ENCODE measurements at places on chromosomes 16 and 17.

- no peak for DNase-seq
These were observed 9.0 kb downstream of the CBFA2T3 start for GRCh38 chr16:88967830-88968588.

GRCh38 chr17:66437476-66438026, 135.1 kb downstream of the PRKCA start:
- DNase-seq: no peak

- DNase-seq: peak; percentile 44
These were observed 186.8 kb upstream of the IRX3 start for GRCh38 chr16:54473226-54473993.

DNA sequence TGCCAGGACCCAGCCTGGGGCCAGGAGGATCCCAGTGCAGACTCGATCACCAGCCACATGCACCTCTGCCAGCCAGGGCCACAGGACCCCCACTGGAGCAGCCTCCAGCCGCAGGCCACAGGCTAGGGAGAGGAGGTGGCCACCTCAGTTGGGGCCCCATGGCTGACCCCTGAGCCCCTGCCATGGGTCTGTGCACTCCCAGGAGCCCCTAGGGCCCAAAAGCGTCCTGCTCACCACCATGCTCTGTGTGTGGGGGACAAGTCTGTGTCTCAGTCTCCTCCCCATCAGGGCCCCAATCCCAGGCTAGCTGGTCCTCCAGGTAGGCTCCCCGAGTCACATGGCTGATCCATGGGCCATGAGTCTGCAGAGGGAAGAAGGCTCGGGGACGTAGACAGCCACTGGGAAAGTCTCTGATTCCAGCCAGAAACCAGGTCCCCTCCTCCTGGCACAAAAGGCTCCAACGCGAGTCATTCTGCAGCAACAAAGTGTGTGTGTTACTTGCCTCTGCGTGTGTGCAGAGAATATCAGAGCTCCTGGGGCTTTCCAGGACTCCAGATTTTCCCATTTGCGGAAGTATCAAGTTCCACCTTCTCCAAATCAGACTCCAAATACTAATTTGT, 6.1 kb upstream of the PRSS8 start:
- peak; percentile 68 for DNase-seq

DNA sequence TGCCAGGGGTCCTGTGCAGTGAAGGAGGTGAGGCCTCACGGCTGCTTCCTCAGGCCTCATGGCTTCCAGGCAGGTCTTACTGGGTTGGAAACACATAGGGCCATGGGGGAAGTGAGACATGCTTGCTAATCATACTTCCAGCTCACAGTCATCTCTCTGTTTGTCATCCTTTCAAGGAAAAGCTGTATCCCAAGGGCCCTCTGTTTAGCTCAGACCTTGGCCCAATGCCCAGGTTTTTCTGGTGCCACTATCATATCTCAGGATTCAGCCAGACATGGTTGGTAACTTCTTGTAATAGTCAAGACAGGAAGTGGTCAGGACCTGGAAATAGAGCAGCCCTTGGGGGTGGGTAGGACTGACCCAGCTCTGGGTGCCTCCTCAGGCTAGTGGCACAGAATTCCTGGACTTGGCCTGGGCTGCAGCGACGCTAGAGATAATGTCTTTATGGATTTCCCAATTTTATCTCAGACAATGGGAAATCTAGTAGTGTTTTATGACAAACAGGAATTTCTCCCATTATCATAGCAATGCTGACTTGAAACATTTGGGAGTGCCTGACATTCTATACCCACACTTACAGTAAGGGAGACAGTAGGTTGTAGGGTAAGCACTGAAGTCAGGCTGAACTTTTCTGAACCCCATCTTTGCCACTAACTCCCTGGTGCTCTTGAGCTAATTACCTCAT, 13.5 kb upstream of the ITGB3 start:
- DNase-seq: peak; percentile 99

DNA sequence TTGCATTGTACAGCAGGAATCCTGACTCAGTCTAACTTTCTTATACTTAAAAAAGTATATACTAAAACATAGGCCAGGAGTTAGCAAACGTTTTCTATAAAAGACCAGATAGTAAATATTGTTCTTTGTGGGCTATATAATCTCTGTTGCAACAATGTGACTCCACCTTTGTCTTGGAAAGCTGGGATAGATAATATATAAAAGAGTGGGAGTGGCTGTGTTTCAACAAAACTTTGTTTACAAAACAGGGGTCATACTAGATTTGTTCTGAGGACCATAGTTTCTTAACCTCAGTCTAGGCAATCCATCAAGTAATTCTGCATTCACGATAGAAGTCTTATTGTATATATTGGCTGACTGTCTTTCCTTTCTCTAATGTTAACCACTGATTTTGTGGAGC, 9.0 kb upstream of the TBC1D3B start:
- DNase-seq: no peak

GRCh38 chr16:29854520-29855100, 8.4 kb downstream of the CDIPT start:
- DNase-seq: no peak

GRCh38 chr17:54256401-54256929, 433.7 kb downstream of the KIF2B start:
- DNase-seq: no peak

- no peak for DNase-seq
These were observed 55.6 kb downstream of the TMC6 start for GRCh38 chr17:78072961-78073360.

DNA sequence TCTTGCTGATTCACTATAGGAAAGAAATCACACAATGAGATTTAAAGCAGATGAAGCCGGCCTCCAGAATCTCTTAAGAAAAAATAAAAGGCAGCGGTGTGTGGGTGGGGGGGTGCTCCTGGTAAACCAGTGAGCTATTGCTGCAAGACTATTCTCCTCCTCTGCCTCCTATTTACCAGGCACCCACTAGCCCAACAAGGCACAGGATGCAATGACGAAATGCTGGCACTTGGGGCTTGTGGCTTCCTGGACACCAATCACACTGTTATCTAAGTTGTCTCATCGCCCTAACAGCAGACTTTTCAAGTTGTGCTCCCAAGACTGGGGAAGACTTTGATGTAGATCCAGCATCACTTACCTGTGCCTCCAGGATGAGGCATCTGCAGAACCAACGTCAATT, 50.2 kb upstream of the NDRG4 start:
- no peak for DNase-seq

- DNase-seq: no peak
These were observed 1.2 kb downstream of the C16orf54 start for GRCh38 chr16:29744541-29745101.

DNA sequence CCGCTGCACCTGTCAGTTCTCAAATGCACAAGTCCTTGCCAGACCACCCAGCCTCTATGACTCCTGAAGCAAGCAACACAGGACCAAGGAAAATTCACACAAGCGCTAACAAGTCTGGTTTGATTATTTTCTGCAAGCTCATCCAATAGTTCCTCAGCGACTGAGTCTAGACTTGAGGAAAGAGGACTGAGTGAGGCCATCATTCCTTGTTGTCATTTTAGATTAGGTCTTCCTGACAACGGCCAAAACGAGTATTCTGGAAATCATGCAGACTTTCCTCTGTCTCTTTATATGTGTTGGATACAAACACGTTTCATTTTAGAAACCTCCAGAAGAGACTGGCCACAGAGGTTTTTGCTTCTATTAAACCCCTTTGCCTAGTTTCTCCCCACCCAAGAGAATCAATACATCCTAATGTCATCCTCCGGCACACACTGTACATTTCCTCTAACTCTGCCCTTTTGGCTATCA, 561 bp downstream of the CCDC47 start:
- DNase-seq: peak; percentile 34

GRCh38 chr16:66227766-66228530, 138.5 kb upstream of the CDH5 start:
- DNase-seq: no peak

- DNase-seq: no peak
These were observed 150.0 kb downstream of the C16orf78 start for GRCh38 chr16:49523435-49524159.

- DNase-seq: no peak
These were observed 1.0 kb downstream of the HS3ST3A1 start for GRCh38 chr17:13600475-13601321.

- no peak for DNase-seq
These were observed 13.6 kb upstream of the STH start for GRCh38 chr17:45985447-45985846.

DNA sequence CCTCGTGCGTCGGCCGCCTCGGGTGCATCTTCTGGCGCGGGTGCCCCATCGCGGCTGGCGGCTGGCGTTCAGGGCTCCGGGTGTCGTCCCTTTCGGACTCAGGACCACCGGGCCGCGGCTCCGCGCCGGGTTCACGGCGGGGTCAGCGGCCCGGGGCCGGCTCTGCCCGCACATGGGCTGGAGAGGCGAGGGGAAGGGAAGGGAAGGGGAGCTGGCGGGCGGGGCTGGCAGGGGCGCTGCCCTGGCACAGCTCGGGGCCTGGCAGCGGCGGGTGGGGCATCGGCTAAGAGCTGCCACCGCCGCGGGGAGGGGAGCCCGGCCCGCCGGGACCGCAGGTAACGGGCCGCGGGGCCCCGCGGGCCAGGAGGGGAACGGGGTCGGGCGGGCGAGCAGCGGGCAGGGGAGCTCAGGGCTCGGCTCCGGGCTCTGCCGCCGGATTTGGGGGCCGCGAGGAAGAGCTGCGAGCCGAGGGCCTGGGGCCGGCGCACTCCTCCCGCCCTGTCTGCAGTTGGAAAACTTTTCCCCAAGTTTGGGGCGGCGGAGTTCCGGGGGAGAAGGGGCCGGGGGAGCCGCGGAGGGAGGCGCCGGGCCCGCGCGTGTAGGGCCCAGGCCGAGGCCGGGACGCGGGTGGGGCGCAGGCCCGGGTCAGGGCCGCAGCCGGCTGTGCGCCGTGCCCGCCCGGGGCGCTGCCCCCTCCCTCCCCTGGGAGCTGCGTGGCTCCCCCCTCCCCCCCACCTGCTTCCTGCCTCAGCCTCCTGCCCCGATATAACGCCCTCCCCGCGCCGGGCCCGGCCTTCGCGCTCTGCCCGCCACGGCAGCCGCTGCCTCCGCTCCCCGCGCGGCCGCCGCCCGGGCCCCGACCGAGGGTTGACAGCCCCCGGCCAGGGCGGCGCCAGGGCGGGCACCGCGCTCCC, 646 bp downstream of the HIC1 start:
- no peak for DNase-seq

DNA sequence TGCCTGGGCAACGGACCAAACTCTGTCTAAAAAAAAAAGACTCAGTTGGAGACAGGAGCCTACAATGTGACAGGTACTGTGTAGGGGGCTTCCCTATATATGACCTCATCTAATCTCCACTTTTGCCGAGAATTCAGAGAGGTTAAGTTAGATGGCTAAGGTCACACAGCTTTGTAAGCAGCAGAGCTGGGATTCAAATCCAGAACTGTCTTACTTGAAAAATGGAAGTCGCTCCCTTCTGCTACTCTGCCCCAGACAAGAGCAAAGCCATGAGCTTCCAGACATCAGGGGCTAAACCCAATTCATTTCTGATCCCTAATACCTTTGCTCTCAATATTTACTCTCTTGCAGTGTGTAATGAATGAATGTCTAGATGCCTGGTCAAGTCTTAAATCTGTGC, 41.5 kb upstream of the ABCC12 start:
- DNase-seq: no peak

DNA sequence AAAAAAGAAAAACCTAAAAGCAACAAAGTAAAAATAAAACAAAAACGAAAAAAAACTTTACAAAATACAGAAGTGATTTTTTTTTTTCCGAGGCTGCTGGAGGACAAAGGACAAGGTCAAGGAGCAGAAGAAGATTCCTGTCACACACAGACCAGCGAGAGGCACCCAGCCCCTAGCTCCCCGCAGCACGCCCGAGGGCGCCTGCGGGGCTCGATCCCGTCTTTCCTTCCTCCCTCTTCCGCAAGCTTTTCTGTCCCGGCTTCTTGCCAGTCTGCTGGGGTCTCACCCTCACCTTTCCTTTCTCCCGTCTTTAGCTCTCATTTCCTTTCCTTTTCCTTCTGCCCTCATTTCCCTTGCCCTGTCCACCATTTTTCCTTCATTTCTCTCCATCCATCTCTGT, 66.1 kb upstream of the DNAH17 start:
- no peak for DNase-seq

- DNase-seq: no peak
These were observed 215.1 kb downstream of the PRKCA start for GRCh38 chr17:66517336-66518009.

DNA sequence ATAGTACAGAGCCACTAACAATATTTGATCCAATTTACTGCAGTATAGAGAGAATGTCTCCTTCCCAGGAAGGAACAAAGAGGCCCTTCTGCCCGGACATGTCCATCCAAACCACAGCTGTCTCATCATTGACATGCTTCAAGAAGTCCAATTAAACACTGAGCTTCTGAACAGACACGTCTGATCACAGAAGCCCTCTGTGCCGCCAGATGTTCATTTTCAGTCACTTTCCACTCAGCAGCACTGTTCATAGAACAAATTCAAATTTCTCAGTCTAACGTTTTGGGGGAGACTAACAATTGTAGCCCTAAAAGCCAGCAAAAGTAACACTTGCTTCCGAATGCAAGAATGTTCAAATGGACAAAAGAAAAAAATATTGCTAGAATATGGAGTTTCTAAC, 15.3 kb downstream of the ZC3H7A start:
- DNase-seq: no peak

- no peak for DNase-seq
These were observed 10.4 kb downstream of the ERBB2 start for GRCh38 chr17:39709998-39710964.

DNA sequence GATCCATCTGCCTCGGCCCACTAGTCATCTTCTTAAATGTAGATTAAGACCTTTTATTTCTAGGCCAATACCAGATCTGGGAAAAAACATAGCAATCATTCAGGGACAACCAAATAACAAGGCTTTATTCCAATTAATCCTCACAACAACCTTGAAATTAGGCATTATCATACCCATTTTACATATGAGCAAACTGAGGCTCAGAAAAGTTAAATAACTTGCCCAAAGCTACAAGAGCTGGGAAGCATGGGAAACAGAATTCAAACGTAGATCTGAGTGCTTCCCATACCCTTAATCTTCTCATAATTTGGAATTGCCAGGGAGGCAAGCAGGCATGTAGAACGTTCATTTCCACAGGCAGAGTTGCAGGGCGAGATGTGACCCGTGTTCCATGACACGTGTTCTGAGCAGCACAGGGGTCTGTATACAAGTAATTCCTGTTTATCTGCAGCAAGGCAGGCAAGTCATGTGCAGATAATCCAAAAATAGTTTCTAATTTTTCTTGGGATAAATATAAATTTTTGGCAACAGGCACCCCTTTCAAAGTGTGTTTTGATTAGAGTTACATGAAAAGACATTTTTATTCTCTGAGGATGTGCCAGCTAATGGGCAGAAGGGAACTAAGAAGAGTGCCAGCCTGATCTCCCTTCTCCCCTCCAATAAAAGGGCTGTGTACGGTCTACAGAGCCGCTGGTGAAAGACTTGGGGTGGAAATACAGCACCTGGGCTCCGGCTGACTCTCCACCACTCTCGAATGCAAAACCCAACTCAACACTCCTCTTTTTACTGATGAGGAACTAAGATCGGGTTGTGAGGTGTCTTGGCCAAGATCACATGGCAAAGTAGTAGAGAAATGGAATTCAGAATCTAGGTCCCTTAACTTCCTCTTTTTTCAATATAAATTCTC, 27.7 kb upstream of the MYOCD start:
- no peak for DNase-seq

GRCh38 chr17:1229900-1230501, 40.2 kb upstream of the BHLHA9 start:
- DNase-seq: no peak
